Substantia nigra (tissue), 51 donors: ENCODE measurements at places on chromosomes 6 and 20.

DNA sequence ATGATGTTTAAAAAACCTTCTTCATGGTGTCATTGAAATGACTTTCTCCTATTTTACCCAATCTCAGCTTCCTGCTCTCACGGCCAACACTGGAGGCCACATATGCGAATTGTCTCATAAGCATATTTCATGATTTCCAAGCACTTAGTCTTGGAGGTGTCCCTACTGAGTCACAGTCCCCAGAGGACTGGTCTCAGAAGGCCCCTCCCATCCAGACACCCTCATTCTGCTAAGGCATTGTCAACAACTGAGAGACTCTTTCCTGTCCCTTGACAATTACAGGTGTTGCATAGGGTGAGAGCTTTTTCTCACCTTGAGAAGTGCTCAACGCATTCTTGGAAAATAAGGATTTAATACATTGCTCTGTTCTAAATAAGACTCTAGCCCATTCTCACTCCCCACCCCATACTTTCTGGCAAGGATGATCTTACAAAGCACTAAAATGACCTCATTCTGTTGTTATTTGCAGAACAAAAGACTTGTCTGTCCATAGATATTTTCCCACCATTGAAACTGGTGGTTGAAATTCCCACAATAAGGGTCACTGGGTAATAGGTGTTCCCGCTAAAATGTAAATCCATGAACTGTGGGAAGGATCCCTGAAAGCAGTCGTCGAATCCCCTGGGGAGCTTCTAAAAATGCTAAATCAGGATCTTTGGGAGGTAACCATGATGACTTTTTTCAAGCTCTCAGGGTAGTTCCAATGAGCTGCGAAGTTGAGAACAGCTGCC is 32.3 kb upstream of the SLC22A23 start:
- no peak for DNase-seq

GRCh38 chr6:30740540-30740870 is 2.0 kb downstream of the FLOT1 start:
- DNase-seq = no peak

- DNase-seq = peak; percentile 90
Measured at GRCh38 chr6:43489277-43490072, 12.1 kb downstream of the TJAP1 start.

DNA sequence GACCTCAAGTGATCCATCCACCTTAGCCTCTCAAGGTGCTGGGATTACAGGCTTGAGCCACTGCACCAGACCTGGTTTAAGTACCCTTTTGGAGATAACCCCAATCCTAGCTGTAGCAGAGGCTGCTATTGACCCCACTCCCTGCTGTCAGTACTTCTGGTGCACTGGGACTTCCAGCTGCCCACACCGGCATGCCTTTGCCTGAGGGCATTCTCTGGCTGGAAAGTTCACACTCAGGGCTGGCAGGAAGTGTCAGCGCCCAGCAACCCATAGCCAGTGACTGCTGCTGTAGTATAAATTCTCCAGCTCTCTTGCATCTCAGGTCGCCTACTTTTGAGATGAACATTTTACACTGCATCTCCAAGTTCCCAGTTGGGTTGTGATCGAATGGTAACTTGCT is 75.3 kb downstream of the UTRN start:
- no peak for DNase-seq

DNA sequence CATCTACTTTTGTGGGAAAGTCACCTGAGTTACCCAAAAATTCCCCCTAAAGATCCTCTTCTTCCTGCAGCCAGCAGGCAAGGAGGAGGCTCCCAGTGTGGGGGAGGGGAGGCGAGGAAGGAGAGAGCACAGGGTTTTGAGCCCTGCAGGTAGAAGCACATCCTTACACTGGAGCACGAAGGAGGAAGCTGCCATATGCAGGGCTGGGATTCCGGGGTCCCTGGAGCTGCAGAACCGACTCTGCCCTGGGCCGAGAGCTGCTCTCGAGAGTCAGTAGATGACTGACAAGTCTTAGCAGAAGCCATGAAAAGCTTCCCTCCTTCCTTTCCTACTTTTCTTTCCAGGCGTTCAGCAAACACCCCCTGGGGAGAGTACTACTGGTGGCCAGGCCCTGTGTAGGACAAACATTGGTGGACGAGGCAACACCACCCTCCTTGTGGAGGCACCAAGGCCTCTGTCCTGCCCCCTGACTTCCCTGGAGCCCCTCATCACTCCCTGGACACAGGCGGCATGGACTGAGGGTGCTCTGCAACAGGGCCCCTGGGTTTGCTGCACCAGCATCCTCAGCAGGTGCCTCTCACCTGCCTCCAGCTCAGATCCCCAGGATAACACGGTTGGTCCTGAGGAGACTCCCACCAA is 211.7 kb upstream of the CST7 start:
- DNase-seq = no peak

GRCh38 chr20:17967521-17968365 is 851 bp downstream of the SNX5 start:
- no peak for DNase-seq

- no peak for DNase-seq
Measured at GRCh38 chr6:142523515-142524375, 221.9 kb downstream of the ADGRG6 start.

GRCh38 chr6:133682506-133683307 is 206.2 kb upstream of the TCF21 start:
- DNase-seq = no peak

- DNase-seq = no peak
Measured at GRCh38 chr6:135858931-135859330, 7.4 kb downstream of the PDE7B start.

DNA sequence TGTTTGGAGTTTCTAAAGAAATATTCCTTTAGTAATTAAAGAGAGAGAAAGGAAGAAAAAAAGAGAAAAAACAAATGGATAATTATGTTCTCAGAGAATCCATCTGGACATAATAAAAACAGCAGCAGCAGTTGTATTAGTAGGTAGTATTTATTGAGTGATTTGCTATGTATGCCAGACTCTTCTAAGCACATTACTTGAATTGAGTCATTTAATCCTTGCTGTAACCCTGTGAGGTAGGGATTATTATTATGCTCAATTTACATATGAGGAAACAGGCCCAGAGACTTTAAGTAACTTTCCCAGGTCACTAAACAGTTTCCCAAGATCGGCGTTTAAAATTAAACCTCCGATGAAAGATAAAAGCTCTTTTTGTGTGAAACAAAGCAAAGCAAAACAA is 238.8 kb downstream of the TSHZ2 start:
- DNase-seq = no peak

GRCh38 chr6:164252948-164253347 is 838.4 kb downstream of the QKI start:
- DNase-seq = no peak

- DNase-seq = no peak
Measured at GRCh38 chr20:63714858-63715257, 7.0 kb downstream of the ZGPAT start.

- DNase-seq = no peak
Measured at GRCh38 chr6:41974281-41974825, 32.7 kb upstream of the CCND3 start.

DNA sequence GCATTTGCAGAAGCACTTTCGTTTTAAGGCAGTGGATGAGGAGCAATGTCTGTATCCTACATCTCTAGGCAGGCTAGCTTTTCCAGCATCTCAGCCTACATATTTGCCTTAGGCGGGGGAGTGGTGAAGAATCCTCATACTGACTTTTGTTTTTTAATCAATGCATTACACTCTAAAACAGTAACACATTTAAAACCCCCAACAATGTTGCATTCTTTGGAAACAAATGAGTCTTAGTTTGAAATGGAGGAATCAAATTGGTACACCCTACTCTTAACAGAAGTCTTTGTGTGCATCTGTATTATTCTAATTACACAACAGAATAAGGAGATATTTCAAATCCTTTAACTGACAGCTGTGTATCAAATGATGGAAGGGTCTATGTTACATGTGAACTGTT is 9.0 kb downstream of the NKAIN2 start:
- no peak for DNase-seq

DNA sequence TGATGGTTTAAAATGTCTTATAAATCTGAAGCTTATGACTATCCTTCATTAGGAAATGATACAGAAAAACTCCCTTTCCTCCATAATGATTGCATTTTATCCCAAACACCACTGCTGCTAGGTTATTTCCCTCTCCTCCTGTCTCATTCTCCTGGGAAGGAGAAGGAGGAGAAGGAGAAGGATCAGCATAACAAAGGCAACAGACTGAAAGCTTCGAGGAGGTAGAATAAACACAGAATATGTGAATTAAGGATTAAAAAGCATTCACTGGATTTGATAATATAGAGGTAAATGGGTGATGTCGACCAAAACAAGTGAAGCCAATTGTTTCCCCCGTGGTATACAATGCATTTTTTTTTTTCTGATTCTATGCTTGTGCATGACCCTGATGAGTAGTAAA is 82.0 kb downstream of the WASF1 start:
- no peak for DNase-seq

DNA sequence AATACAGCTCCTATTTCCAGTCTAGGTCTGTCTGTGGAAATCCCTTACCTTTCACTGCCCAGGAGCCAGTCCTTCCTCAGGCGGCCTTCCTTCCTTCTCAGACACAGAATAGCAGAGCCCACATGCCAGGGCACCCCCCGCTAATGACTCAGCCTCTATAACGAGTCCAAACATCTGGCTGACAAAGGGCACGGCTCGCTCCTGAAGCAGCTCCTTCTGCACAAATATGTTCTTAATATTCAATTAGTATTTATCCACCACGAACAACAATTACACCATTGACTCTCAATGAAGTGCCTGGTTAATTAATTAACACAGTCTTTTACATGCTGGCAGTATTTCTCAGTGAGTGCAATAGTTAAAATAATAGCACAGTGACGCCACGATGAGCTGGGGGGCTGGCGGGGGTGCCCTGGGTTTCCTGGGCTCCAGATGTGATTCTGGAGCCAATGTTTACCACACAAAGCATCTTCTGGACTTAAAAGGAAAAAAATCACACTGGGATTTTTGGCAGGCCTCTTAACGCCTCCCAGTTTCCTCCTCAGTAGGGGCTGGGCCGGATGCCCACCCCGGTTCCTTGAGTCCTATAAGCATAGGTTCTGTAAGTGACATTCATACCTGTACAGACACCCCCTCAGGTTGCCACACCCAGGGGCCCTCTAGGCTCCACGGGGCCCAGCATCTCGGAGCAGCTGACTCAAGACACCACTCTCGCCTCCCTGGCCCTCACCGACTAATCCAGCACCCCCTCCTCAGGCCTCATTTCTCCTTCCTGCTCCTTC is 158.6 kb upstream of the MLN start:
- no peak for DNase-seq

DNA sequence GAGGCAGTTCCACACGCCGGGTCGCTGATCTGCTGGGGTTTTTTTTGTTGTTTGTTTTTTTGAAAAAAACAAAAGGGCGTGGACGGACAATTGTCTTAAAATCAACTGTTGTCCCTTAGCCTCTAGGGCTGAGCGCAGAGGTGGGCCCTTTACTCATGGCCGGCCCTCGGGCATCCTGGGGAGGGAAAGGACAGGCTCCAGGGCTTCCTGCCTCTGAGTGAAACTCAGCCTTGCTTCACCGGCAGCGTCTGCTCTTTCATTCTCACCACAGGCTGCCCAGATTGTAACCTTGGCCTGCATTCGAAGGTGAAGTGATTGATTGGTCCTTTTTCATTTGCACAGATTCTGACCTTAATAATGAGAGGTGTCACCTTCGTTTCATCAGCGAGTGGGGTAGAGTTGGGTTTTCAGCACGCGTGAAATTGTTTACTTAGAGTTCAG is 797 bp downstream of the SMIM13 start:
- peak; percentile 47 for DNase-seq

GRCh38 chr6:164113637-164114036 is 699.1 kb downstream of the QKI start:
- no peak for DNase-seq

DNA sequence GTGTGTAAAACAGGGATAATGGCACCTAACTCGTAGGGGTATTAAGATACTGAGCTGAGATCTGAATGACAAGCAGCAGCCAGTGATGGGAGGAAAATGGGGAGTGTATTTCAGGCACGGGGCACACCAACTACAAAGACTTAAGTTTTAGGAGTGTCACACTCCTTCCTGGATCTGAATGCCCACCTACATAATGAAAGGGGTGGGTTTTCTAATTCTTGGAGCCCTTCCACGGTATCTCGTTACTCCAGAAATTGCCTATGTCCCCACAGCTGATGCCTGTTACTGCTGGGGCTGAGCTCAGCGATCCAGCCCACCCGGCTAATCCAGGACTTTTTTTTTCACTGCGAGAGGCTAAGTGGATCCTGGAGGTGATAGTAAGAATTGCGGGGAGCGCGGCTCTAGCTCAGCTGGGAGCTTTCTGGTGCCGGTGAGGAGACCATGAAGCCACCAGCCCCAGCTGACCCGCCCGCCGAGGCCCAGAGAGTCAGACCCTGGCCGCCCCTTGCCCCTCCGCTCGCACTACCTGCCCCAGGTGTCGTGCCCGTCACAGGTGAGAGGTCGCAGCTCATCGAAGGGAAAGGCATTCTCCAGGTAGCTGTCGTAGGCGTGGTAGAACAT is 727 bp downstream of the EDEM2 start:
- DNase-seq = no peak

DNA sequence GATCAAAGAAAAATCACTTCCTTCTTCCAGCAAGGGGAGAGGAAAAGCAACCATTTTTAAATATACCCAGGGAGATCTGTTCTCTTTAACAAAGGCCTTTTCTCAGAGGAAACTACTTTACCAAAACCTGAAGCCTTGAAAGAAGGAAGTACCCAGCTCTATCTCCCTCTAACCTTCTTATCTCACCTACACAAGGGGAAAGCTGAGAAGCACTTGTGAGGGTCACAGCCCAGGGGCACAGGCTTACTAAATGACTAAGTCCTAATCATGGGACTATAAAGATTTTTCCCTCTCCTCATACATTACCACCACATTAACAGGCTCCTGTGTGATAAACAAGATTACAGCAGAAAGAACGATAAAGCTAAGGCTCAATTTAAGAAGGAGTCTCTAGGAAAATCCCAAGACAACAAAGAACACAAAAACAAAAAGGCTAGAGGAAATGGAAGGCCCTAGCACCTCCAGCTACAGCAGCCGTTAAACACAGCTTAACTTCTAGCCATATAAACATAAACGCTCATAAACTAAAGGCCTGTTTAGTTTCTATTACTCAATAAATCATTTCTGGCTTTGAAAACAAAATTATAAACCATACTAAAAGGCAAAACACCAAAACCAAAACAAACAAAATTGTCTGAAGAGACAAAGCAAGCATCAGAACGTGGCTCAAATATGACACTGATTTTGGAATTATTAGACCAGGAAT is 284.9 kb upstream of the ECI2 start:
- no peak for DNase-seq

DNA sequence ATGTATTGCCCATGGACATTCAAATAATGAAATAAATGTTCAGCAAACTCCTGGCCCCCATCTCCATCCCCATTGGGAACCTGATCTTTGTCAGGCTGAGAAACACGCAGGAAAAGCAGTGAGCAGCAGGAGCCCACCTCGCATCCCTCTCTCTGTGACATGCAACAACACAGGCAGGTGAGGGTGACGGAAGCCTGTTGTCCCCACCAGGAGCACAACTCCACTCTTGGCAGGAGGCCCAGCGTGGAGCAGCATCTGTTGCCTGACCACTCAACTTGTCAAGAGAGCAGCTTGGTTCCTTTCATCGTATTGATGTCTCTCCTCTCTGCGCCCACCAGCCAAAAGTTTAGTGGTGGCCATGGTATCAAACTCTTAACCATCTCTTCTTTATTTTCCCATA is 586.9 kb upstream of the ARID1B start:
- no peak for DNase-seq
